ENCODE measurements at places on chromosomes 1 and 21.

DNA sequence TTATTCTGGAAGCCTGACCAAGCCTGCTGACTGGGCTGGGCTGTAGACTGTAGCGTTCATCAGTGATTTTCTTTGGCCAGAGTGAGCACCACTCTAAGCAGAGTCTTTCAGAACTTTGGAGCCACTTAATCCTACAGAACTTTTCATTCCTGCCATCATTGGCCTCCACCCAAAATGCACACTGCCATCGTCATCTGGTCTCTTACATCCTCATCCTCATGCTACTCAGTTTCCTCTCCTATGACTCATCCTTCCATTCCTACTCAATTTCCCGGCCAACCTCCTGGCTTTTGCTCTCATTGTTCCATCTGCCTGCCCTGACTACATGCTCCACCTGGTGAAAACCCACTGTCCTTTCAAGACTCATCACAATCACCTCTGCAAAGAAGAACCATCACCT lies 233.8 kb upstream of the USP25 start:
- no peak for DNase-seq

GRCh38 chr1:14873677-14874076 lies 275.2 kb downstream of the KAZN start:
- DNase-seq: no peak

DNA sequence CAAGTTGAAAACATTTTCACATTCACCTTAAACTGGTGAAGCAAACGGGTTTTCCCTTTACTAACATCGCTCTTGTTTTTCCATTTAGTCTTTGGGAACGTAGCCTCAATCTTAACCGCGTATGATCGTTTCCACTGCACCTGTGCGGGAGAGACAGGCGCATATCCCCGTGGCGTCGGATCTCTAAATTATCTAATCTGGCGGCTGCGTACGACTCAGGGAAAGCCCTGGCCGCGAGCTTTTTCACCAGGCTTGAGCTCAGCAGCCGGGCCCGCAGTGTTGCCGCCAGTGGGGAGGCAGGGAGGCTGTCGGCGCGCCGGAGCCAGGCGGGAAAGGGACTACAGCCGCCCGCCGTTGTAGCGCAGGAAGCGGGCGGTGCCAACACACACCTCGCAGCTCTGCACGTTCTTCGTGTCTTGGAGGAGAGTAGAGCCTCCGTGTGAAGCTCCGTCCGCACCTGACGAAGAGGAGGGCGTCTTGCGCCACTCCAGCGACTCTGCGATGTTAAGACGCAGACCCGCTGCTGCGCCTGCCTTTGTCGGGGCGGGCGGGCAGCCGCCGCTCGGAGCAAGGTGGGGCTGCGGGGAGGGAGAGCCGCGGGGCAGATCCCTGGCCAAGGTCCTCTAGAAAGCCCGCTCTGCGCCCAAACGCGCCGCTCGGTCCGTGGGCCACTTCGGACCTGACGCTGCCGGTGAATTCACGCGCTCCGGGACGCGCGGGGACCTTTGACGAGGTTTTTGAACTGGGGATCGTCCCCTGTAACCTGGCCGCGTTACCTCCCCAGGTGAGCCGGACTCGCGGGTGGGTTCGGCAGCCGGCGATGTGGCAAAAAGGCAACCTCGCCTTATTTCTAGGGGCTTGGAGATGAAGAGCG lies 18.5 kb upstream of the TBX15 start:
- no peak for DNase-seq

- no peak for DNase-seq
These were observed 127.3 kb downstream of the ROR1 start for GRCh38 chr1:63901094-63901493.

DNA sequence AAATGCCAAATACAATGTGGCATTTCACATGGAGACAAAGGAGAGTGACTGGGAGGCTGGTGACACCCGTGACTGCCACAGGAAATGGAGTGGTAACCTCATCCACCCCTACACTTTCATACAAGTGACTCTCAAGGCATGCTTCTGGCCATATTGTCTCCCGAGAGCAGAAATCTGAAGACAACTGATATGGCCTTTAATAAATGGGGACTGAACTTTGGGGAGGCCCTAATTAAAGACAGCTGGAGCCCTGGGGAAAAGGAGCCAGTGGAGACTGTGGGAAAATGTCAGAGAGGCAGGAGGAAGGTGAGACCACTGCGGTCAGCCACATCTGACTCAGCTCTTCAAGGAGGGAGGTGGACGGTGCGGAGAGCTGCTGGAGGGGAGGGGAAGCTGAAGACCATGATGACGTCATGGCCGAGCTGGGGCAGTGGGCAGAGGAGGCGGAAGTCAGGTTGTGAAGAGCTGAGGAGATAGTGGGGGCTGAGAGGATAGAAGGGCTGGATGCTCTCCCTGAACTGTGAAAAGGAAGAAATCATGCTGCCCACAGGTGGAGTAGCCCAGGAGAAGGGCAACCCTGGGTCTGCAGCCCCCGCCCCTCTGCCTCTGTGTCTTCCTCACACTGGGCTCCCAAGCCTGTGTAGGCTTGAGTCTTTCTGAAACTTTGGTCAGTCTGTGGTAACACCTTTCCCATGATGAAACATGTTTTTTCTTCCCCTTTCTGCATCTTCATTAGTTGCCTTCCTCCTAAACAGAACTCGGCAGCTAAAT lies 14.0 kb upstream of the NCF2 start:
- DNase-seq: no peak

DNA sequence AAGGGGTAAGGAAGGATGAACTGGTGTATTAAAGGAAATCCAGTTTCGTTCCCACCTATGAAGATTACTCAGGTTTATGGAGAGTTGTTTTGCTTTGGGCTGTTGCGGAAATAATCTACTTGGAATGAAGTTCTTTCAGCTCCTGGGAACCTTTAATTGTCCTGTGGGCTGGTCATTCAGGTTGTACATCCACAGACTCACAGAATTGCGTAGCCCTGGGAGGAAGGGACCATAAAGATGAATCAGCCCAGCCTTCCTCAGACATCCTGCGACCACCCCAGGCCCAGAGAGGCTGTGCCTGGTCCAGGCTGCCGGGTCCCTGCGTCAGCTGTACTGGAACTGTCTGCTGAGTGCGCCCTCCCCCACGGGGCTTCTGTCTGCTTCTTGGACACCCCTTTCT lies 72.7 kb downstream of the GALNT2 start:
- DNase-seq: no peak

DNA sequence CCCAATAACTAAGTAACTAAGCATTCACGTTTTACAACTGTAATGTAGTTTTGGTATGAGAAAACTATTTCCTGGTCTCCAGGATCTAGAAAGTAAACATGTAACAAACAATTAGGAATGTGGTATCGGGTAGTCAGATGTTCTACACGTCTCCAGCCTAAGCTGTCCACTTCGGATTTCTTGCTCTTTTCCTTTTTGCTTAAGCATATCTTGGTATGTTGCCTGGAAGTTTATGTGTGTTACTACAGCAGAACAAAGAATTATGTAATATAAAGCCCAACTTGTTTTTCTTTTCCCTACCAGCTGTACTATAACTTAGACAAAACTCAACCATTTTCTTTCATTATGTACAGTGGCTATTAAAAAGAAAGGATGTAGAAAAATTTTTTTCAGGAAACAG lies 20.4 kb upstream of the WARS2 start:
- DNase-seq: no peak

- no peak for DNase-seq
These were observed 541.3 kb downstream of the OMA1 start for GRCh38 chr1:58005212-58005611.

DNA sequence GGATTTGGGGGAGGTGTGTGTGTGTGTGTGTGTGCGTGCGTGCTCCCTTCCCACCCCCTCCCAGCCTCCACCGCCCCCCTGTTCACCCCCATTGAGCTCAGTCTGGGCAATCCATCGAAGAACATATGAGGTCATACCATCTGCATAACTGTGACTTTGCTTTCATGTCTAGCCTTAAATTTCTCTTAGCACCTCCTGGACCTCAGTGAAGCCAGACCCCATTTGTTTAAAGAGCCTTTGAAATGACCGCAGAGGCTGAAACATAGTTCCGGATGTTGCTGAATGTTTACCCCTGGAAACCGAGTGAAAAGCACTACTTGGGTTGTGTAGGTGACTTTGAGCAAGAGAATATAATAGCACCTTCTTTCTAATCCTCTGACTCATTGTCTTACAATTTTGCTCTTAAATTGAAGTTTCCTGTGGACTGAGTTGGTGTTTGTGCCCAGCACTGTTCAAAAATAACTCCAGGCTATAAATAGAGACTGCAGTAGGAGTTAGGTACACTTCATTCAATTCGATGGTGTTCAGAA lies 75.4 kb downstream of the UBE4B start:
- DNase-seq: no peak

DNA sequence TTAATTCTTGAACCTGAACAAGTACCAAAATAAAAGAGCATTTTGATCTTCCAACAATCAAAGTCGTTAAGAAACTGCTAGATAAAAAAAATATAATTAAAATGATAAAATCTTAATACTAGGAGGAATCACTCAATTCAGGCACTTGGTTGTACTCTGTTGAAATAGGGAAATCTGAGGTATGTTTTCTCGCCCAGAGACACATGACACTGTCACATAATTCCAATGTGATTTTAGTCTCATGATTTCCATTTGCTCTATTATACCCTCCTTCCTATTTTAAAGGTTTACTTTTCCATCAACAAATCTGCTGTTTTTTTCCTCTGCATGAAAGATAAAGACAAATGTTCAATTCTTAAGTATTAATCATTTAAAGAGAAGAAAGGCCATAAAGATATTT lies 97.6 kb downstream of the ZZZ3 start:
- no peak for DNase-seq

DNA sequence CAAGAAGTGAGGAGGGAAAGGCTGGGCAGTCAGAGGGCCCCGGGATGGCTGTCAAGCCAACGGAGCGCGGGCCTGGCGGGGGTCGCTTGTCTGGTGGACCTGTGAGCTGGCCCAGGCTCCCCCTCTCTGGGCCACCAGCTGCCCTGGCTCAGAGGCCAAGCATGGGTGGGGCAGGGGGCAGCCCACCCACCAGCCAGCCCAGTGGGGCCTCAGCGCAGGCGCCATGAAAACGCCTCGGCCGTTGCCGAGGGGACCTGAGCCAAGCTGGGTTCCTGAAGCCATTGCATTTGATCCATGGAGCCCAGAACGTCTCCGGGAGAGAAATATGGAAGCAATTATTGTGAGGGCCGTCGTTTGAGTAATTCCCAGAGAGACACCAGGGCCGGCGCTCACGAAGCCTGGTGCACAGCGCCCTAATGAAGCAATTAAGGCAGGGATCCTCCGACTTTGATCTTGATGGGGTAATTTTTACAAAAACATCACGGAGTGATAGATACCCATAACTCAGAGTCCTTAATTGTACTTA lies 90.5 kb upstream of the TTC34 start:
- DNase-seq: no peak

DNA sequence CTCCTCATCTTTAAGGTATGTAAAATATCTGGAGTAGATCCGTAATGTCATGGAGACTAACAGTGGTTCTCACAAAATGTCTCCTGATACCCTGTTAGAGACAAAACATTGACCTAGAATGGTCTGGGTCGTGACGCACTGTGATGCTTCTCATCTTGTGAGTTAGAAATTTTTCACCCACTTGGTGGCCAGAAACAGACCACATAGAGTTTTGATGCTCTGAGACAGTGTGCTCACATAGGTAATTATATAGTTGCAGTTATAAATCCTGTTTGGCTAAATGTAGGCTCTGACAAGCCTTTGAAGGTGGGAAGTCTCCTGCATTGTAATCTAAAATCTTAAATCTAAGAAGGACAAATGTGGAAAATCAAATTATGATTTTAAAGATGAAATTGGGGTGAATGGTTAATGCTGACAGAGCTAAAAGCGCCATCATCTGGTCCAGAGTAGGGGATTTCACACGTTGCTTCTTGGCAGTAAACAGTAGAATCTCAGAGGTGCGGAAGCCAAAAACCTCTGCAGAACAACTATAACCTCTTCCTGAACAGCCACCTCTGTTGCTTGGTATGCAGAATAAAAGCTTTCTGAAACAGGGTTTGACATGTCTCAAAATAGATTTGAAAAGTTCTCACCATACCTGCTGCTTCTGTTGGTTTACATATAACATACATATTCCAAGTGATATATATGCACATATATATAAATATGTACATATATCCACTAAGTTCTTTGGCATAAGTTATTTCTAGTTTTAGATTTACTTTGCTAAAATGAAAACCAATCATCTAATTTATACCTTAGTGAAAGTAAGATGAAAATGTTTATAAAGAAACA lies 17.1 kb downstream of the RPAP2 start:
- DNase-seq: no peak

GRCh38 chr1:42779725-42780124 lies 5.1 kb upstream of the TMEM269 start:
- DNase-seq: no peak

- DNase-seq: no peak
These were observed 48.4 kb upstream of the NR5A2 start for GRCh38 chr1:199979071-199979470.

DNA sequence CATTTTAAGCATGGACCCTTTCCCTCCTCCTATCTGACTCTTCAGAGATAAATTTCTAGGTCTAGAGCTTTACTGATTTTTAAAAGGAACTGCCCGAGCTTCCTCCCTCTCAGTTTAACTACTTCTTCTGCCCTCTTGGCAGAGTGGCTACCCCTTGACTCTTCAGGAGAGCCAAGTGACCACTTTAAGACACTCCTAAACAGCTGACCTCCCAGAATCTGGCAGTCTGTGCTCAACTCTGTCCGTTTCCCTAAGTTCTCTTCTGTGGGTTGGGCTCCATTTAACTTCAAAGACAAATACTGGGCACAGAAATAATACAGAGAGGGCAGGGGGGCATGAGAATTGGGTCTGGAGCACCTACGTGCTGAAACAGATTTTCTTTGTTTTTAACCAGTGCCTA lies 196.3 kb upstream of the FOXD3 start:
- DNase-seq: no peak

DNA sequence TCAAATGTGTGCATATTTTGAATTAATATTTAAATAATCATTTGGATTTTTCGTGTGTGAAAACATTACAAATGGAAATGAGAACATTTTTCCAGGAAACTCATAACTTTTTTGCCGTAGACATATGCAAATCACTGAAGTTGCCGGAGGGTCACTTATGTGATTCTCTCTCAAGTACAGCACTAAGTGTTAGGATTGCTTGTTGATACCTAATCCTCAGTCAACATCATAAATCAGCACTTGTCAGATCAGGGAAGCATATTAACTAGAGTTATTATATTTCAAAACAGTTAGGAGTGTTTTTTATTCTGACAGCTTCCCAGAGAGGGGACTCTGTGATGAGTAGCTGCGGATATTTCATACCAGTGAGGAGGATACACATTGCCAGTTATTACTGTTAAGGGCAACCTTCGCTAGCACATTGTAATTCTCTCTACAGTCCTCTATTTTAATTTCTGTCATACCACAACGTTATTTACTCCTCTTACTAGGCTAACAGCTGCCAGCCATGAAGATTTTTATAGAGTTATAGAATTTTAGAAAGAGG lies 41.5 kb downstream of the NCAM2 start:
- DNase-seq: no peak

Data from NCI-H1092 (cell line).